ENCODE measurements at places on chromosomes 2 and 18.

GRCh38 chr2:199940373-199940772, 14.9 kb downstream of the TYW5 start:
- peak; percentile 36 for DNase-seq

- no peak for DNase-seq
Observed at GRCh38 chr2:30149513-30149912, 2.7 kb downstream of the YPEL5 start.

GRCh38 chr2:181742922-181743722, 62.8 kb upstream of the NEUROD1 start:
- peak; percentile 34 for DNase-seq

DNA sequence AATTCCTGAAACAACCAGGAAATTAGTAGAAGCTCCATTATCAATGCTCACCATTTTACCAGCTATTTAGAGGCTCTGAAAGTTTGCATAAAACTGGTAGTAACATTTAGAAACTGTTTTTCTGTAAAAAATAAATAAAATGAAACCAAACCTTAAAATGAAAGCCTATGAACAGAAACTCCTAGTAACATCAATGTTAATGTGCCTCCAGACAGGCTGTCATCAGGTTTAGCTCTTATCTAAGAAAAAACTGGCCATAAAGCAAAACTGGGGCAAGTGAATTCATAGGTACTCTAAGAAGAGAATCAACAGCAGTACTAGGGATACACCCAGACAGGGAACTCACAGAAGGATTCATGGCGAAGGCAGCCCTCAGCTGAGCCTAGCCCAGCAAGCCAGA, 8.0 kb downstream of the E2F6 start:
- no peak for DNase-seq

DNA sequence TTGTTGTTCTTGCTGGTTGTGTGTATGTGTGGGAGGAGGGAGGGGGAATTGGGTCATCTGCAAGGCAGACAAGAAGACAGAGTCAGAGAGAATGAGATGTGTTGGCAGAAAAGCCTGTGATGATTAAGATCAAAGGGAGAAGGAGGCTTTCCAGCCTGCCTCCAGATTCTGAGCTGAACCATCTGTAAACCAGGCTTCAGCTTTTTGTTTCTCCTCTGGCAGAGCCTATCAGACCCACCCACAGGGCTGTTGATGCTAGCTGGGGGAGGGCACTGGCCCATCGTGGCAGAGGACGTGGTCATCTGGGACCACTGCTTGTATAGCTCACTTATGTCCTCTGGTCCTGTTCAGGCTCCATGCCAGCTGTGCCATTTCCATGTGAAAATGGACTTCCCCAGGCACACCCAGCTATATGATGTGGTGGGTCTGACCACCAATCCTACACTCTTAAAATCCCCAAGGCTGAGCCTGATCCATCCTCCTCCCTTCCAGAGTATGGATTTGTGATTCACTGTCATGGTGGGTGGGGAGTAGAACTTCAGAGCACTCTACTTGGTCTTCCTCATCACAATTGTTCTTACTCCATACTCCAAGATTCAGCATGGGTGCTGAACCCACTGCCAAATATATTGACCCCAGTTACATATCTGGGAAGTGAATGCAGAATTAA, 27.8 kb upstream of the COL6A3 start:
- no peak for DNase-seq

DNA sequence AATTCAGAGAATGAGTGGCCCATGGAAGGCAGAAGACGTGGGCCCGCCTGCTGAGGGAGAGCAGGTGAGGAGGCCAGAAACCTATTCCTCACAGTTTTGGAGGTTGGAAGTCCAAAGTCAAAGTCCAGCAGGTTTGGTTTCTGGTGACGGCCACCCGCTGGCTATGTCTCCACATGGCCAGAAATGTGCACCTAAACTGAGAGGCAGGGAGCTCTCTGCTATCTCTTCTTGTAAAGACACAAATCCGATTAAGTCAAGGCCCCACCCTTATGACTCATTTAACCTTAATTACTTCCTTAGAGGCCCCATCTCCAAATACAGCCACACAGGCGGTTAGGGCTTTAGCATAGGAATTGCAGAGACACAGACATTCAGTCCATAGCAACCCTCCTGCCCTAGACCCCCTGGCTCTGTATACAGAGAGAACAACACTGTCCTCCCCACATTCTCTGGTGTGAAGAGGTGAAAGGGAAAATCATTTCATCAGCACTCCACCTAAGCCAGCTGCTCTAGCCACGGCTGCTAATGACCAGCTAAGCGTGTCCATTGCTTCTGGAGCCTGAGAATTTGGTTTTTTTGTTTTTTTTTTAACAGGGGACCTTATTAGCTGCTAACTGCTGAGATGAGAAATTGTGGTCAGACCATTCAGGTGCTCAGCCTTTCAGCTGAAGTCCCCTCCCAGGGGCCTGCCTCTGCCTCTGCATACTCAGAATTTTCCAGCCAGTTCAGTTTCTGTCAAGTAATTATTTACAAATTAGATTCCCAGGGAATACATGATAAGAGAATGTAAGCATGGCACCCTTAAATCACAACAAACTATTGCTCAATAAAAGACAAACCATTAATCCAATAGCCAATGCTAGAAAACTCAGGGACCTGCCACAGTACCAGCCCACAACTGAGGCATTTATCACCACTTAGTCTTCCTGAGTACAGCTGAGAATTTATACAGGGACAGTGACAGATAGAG, 368.7 kb upstream of the ID2 start:
- no peak for DNase-seq

Data from NCI-H1694 (cell line).